ENCODE measurements at places on chromosomes 6 and 20.
A peak's percentile ranks its signal among the peaks of the same experiment; 100 is the strongest.

DNA sequence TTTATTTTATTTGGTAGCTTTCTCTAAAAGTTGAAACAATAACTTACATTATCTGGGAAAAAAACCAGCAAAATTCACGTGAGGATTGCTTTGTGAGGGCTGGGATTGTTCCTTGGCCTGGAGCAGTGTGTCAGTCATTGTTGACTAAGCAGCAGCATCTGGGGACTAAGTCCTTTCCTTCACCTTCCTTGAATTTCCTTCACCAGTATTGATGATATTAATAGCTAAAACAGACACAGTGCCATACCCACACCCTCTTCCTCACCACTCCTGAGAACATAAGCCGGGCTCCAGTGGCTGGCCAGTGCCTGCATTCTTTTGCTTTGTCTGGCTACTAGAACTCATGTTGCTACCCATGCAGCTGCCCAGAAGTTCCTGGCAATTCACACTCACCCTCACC lies 23.7 kb downstream of the PLCB1 start:
- DNase-seq, result peak; percentile 20

DNA sequence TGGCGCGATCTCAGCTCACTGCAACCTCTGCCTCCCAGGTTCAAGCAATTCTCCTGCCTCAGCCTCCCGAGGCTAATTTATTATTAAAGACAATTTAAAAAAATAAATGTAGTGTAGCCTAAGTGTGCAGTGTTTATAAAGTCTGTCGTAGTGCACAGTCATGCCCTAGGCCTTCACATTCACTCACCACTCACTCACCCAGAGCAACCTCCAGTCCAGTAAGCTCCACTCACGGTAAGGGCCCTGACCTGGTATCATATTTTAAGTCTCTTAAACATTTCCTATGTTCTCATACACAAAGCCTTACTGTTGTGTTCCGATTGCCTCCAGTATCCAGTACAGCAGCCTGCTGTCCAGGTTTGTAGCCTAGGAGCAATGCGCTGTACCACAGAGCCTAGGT lies 168.2 kb upstream of the FOXQ1 start:
- peak; percentile 34 for DNase-seq

DNA sequence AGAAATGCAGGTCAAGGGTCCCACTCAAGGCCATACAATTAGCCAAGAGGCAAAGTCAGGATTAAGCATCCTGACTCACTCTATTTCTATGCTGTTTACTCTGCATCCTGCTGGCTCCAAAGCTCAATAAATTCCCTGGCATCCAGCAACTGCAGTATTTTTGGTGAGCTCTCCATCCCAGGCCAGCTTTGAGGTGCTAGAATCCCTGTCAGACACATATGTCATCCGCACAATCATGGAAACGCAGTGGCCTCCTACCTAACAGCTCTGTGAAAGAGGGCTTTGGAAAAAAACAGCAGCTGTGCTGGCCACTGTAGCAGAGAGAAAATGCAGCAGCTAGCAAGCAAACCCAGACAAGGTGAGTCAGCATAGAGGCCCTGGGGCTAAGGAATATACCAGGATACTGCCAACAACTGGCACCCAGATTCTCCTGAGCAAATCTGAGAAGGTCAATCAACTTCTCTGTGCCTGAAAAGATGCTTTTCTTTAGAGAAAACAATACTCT lies 58.4 kb downstream of the ANKEF1 start:
- peak; percentile 65 for DNase-seq

DNA sequence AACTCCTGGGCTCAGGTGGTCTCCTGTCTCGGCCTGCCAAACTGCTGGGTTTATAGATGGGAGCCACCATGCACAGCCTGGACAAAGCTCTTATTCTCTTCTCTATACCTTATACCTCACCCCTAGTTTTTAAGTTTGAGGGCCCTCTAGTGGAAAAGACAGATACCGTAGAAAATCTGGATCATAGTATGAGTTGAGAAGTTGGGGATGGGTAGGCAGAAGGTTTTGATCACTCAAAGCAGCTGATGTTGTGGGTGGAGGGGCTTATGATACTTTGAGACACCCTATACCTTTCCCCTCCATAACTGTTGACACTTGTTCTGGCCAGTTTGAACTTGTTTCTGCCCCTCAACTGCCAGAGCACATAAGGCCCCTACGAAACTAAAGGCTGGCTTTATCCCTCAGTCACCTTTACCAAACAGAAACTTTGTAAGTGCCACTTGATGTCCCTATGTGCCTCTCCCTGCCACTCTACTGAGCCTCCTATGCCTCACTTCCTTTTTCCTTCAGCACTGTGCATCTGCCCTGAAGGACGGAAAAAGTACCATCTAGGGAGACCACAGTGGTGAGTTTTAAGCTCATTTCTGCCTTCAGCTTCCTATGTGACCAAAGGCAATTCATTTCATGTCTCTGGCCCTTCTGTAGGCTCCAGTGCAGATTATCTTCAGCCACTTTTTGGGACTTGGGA lies 28.6 kb downstream of the RALY start:
- DNase-seq, result peak; percentile 37

DNA sequence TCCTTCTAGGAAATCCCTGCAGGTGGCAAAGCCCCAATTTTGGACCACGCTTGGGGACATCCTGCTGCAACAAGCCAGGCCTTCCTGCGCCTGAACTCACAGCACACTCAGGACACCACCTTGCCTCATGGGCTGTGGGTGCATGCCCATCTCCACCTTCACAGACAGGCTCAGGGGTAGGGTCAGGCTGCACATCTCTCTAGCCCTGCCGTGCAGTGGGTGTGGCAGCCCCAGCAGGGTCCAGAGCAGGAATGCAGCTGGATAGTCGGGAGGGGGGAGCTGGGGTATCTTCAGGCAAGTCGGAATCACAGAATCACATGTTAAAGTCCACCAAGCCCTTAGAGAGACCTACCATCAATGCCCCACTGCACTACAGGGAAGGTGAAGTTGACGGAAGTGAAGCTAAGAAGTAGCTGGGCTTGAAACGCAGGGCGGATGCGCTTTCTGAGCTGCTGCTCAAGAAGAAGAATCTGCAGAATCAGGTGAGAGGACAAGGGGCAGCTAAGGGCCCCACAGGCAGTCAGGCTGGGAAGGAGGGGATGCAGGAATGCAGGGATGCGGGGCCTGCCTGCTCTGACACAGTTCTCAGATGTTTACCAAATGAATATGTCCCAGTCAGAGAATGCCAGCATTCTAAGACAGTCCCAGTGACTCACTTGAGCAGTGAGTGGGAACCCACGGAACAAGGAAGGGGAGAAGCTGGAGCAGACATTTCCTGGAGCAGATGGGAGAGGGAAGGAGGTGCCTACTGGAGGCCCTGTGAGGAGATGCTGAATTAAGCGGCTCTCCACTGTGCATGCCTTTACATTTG lies 11.3 kb downstream of the SERPINB6 start:
- DNase-seq, result peak; percentile 71

- no peak for DNase-seq
These were observed 653 bp downstream of the ZNF335 start for GRCh38 chr20:45971425-45971674.

GRCh38 chr20:42985628-42986027 lies 204.1 kb downstream of the PTPRT start:
- DNase-seq, result no peak

- DNase-seq, result peak; percentile 49
These were observed 807 bp downstream of the TBC1D20 start for GRCh38 chr20:461254-462198.

DNA sequence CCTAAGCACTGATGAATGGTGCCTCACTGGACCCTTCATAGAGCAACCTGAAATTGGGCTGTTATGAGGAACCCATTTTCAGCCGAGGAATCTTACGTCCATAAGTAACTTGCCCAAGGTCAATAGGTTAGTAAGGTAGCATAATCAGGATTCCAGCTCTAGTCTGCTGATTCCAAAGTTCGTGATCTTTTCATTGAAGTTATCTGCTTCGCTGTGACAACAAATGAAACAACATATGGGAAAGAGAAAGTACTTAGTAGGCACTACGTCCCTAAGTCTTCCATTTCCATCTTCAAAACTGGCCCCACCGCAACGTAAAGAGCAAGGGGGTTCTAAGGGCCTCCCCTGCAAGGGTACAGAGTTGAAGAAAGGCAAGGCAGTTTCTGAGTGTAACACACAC lies 49.5 kb downstream of the MYLIP start:
- no peak for DNase-seq

- peak; percentile 46 for DNase-seq
These were observed 6.0 kb upstream of the TRIM26 start for GRCh38 chr6:30219244-30219643.
